ENCODE measurements at places on chromosomes 16 and 17. TPM values are rescaled to one million over a fixed set of nuclear protein-coding genes. Genes with fewer than 3 reads are reported as not detected.

DNA sequence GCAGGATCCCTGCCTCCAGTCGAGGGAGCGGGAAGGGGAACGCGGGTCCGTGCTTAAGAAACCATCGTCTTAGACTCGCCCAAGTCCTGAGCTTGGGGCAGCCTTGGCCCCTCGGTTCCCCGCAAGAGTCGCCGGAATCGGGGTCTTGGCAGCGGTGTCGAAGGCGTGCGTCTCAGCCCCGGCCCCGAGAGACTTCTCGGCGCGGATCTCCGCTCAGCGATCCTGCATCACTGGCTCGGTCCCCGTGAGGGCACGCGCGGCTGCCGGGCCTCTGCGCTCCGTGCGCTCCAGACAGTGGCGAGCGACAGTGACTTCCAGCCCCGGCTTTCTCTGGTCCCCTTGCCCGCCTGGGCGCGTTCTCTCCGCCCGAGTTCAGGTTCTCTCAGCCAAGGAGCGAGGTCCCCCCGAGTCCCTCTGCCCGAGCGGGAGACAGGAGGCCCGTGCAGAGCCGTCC lies 380 bp downstream of the HS3ST3A1 start:
- peak overlapping the region; percentile 66 for H3K4me3 ChIP-seq
- no peaks in the 10 kb centered on the region for H3K36me3 ChIP-seq
- peak overlapping the region; percentile 69 for H3K27ac ChIP-seq
- H3K27me3 ChIP-seq = no peaks in the 10 kb centered on the region
- H3K4me1 ChIP-seq = 0 out of 2 replicates have a peak, but pooled peaks cover 3% of the 10 kb centered on the region

DNA sequence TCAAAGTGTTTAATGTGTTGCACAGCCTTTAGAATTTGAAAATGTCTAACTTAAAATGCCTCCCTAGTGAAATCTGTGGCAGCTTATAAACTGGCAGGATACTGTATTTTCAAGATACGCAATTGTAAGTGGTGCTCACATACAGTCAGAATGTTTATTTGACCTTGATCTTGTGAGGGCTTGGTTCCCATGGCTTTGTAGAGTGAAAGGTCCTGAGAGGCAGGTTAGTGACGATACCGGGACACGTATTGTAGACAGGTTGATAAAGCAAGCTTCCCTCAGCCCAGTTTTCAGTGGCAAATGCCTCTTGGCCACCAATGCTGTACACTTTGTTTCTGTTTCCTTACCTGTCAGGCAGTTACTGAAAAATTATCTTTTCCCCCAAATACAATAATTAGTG lies 426.6 kb downstream of the MAF start:
- H3K27ac ChIP-seq = no peak overlapping the region
- no peaks in the 10 kb centered on the region for H3K36me3 ChIP-seq
- DNase-seq = no peak
- H3K27me3 ChIP-seq = no peaks in the 10 kb centered on the region
- no peaks in the 10 kb centered on the region for H3K4me1 ChIP-seq
- no peak overlapping the region for H3K4me3 ChIP-seq

DNA sequence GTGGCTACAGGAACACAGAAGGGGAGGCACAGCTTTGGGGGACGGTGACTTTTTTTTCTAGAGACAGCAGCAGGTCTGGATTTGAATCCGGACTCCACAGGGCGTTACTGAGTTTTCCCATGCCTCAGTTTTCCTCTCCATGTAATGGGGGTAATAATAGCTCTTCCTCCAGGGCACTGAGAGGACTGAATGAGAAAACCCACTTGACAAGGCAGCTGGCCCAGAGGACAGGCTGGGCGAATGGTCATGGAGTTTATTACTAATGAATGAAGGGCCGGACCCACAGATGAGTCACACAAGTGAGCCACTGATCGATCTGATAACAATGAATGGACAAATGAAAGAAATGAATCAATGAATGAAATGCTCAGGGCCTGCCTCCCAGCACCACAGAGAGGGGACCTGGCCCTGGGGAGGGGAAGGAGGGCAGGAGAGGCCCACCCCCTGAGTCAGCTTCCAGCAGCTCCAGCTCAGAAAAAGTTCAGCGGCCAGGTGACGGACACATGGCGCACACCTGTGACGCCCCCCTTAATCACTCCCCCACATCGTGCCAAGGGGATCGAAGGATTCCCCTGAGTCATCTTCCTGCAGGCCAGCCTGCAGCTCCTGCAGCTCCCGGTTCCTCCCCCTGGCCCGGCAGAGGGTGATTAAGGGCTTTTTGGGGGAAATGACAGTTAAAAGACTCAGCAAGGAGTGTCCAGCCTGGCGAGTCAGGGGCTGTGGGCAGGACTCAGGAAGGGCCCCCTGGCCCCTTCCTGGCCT lies 54.3 kb downstream of the SOCS1 start:
- peaks cover 12% of the 10 kb centered on the region for H3K4me1 ChIP-seq
- no peaks in the 10 kb centered on the region for H3K27me3 ChIP-seq
- H3K36me3 ChIP-seq = no peaks in the 10 kb centered on the region
- H3K4me3 ChIP-seq = no peak overlapping the region
- H3K27ac ChIP-seq = no peak overlapping the region
- DNase-seq = peak; percentile 51

Gene FASN
- polyA plus RNA-seq = 28.1 TPM

GRCh38 chr17:30405161-30405560 lies 26.4 kb downstream of the CPD start:
- no peak for DNase-seq
- no peaks in the 10 kb centered on the region for H3K27me3 ChIP-seq
- H3K27ac ChIP-seq = no peak overlapping the region
- no peak overlapping the region for H3K4me3 ChIP-seq
- H3K36me3 ChIP-seq = no peaks in the 10 kb centered on the region
- H3K4me1 ChIP-seq = no peaks in the 10 kb centered on the region

Gene CSH1
- polyA plus RNA-seq = not detected

- H3K27ac ChIP-seq = no peak overlapping the region
- DNase-seq = no peak
- peaks cover 19% of the 10 kb centered on the region for H3K36me3 ChIP-seq
- H3K27me3 ChIP-seq = no peaks in the 10 kb centered on the region
- no peak overlapping the region for H3K4me3 ChIP-seq
Observed at GRCh38 chr16:81385031-81385756, 59.4 kb upstream of the CMIP start.

DNA sequence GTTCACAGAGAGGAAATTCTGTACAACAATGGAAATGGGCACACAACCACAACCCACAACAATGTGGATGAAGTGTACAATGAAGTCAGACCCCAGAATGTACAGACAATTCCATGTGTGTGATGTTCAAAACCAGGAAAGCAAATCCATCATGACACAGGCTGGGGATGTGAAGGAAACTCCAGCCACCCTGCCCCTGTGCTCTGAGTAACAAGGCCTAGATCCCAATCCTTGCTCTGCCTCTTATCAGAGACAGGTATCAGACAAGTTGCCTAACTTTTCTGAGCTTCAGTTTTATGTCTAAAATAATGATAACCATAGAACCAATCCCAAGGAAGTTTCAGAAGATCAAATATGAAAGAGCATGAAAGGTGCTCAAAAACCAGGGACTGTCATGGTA lies 1.8 kb upstream of the C16orf95 start:
- H3K27ac ChIP-seq = no peak overlapping the region
- no peaks in the 10 kb centered on the region for H3K36me3 ChIP-seq
- no peak for DNase-seq
- no peaks in the 10 kb centered on the region for H3K27me3 ChIP-seq
- H3K4me3 ChIP-seq = no peak overlapping the region
- peaks cover 7% of the 10 kb centered on the region for H3K4me1 ChIP-seq

Gene MT4
- not detected for polyA plus RNA-seq

DNA sequence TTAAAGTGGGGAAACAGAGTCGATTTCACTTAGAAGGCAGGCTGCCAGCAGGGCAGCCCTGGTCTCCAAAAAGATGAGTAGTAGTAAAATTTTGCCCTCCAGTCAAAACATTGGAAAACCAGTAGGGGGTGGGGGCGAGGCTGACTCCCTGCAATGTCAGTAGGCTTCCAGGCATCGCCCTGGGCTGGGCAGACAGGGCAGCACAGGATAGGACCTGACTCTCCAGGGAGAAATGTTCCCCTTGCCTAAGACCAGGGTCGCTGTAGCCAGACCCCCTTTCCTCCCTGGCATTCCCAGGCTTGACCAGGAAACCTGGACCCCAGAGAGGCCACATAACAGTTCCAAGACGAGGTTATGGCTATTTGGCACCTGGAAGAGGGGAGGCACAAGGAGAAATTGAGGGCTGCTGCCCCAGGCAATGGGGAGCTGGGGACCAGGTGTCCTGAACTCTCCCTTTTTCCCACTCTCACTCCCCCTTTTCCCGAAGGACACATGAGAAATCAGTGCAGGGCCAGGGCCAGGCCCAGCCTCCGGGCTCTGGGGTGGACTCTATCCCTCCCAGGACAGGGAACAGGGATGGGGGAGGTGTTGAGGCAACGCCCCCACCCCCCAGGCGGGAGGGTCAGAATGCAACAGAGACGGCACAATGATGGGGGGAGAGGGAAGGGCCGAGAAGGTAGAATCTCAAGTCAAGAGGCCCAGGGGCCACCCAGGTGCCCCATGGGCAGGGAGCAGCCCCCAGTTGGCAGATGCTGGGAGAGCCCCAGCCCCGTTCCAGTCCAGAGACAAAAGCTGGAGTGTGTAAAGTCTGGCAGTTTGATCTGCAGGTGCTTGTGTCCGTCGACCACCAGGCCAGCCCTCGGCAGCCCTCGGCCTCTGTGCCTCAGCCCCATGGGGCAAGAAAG lies 4.5 kb upstream of the SAMD14 start:
- no peak overlapping the region for H3K27ac ChIP-seq
- no peak for DNase-seq
- H3K36me3 ChIP-seq = peaks cover 24% of the 10 kb centered on the region
- no peak overlapping the region for H3K4me3 ChIP-seq

DNA sequence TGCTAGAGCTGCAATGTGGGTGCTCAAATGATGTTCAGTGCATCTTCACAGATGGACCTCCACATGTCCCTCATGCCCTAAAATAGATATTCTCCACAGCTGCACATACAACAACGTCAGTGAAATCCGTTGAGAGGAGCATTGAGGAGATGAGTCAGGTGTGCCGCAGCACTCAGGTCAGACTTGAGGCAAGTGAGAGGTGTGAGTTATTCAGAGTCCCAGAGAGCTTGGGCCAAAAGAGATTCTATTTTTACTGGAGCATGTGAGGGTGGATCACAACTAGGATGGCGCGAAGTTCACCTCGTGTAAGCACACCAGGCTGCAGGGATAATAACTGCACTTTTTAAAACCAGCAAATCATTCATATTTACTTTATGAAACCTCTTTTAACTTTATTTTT lies 645.3 kb downstream of the MAF start:
- H3K27me3 ChIP-seq = no peaks in the 10 kb centered on the region
- no peak overlapping the region for H3K27ac ChIP-seq
- no peak overlapping the region for H3K4me3 ChIP-seq
- H3K4me1 ChIP-seq = no peaks in the 10 kb centered on the region
- no peak for DNase-seq
- H3K36me3 ChIP-seq = no peaks in the 10 kb centered on the region

- peaks cover 12% of the 10 kb centered on the region for H3K4me1 ChIP-seq
- H3K27ac ChIP-seq = no peak overlapping the region
- H3K4me3 ChIP-seq = peak overlapping the region; percentile 51
- H3K27me3 ChIP-seq = no peaks in the 10 kb centered on the region
- DNase-seq = no peak
- H3K36me3 ChIP-seq = no peaks in the 10 kb centered on the region
Observed at GRCh38 chr16:88686062-88686438, 257 bp downstream of the SNAI3 start.

Gene KRT16
- not detected for polyA plus RNA-seq

Gene OR3A3
- not detected for polyA plus RNA-seq

Gene ABCA8
- 2.3 TPM for polyA plus RNA-seq

DNA sequence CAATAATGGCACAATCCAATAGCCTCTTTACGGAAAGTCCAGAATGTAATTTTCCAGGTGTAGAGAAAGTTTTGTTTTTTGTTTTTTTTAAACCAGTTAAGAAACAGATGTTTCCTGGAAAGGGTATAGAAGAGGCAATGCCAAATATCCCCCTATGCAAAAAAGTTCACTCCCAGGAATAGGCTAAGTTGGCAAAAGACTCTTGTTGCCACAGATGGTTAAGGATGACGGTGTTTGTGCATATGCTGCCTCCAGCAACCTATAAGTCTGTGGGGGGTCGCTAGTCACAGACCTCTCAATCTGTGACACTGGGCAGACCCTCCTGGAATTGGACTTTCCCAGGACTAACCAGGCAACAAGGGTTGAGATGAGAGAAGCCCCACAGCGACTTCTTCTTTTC lies 20.9 kb upstream of the HP start:
- H3K4me1 ChIP-seq = no peaks in the 10 kb centered on the region
- no peak overlapping the region for H3K4me3 ChIP-seq
- no peaks in the 10 kb centered on the region for H3K27me3 ChIP-seq
- DNase-seq = no peak
- no peaks in the 10 kb centered on the region for H3K36me3 ChIP-seq

DNA sequence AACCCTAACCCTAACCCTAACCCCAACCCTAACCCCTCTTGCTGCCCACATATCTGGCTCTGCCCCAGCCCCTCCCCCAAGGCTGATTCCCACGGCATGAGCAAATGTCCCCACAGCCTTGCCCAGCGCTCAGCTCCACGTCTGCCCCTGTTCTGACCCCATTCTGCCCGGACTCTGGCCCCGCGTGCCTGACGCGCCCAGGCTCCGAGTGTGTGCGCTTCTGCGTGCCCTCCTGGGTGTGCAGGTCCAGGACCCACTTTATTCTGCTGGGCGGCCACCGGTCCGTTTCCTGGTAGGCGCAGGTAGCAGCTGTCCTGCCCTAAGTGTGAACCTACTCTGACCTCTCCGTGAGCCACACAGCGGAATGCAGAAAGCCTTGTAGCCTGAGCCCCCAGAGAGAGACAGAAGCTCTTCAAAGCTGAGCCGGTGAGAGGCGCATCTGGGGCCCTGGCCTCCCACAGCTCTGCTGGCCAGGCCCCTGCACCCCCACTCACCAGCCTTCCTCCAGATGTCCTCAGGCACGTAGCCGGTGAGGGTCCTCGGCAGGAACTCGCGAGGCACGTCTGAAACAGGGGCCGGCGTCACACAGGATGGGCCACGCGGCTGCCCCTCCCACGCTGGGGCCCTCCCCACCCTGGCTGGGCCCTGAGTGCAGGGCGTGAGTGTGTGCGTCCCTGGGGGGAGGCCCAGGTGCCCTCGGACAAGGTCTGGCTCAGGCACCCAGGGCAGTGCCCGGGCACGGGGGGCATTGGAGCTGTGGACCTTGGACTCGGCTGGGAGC lies 14.0 kb upstream of the PABPN1L start:
- H3K27me3 ChIP-seq = peaks cover 74% of the 10 kb centered on the region
- H3K4me1 ChIP-seq = peaks cover 3% of the 10 kb centered on the region
- no peak overlapping the region for H3K27ac ChIP-seq
- H3K36me3 ChIP-seq = no peaks in the 10 kb centered on the region
- no peak for DNase-seq

GRCh38 chr17:82963104-82963950 lies 116.1 kb upstream of the METRNL start:
- no peaks in the 10 kb centered on the region for H3K36me3 ChIP-seq
- H3K4me3 ChIP-seq = no peak overlapping the region
- peaks cover 4% of the 10 kb centered on the region for H3K4me1 ChIP-seq
- no peaks in the 10 kb centered on the region for H3K27me3 ChIP-seq
- H3K27ac ChIP-seq = no peak overlapping the region
- DNase-seq = peak; percentile 79

- H3K36me3 ChIP-seq = no peaks in the 10 kb centered on the region
- DNase-seq = no peak
- no peak within 1 kb of the TSS for H3K27ac ChIP-seq
- H3K27me3 ChIP-seq = no peaks in the 10 kb centered on the region
- peaks cover 4% of the 10 kb centered on the region for H3K4me1 ChIP-seq
- peak within 1 kb of the TSS; percentile 41 for H3K4me3 ChIP-seq
Observed at GRCh38 chr17:42184713-42185620, at the start of gene HCRT. HCRT (minus strand) TSS chr17:42185452; CDS start chr17:42185365, 87 bp downstream.

Gene C16orf95
- 3.6 TPM for polyA plus RNA-seq

All from SK-N-SH (cell line).